Fibroblast of mammary gland (primary cell): ENCODE measurements at places on chromosomes 7 and 10.

DNA sequence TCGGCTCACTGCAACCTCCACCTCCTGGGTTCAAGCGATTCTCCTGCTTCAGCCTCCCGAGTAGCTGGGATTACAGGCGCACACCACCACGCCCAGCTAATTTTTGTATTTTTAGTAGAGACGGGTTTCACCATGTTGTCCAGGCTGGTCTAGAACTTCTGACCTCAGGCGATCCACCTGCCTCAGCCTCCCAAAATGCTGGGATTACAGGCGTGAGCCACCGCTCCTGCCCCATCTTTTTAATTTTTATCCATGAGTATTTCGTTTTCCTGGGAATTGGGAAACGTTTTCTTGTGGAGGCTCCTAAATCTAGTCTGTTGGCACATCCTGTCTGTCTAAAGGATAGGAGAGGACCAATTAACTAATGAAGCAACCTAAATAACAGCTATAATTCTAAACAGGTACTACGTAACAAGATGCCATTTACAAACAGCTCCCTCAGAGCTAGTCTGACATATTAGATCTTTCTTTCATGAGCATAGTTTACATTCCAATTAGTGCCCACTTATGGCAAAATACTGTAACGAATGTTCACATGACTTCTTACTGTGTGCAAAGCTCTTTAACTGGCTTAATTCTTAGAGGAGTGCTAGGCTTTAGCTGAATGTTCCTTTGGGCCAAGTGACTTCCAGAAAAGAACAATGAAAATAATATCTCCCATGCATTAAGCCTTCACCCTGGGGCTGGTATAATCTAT, 151.0 kb upstream of the YAE1 start:
- DNase-seq, result no peak

DNA sequence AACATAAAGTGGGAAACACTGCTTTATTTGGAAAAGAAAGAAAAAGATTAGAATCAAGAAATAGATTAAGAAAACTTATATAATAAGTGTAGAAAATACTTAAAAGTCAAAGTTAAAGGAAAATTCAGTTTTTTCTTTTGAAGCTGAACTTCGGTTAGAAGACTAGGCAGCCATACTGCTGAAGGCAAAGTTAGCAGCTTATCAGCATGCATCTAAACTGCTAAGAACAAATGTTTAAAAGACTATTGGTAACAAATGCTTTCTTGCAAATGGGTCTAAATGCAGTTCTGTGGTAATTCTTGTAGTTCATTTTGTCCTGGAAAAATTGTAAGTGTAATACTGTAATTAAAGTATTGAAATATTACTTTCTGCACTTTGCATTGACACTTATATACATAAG, 18.0 kb downstream of the MIOS start:
- DNase-seq, result no peak

DNA sequence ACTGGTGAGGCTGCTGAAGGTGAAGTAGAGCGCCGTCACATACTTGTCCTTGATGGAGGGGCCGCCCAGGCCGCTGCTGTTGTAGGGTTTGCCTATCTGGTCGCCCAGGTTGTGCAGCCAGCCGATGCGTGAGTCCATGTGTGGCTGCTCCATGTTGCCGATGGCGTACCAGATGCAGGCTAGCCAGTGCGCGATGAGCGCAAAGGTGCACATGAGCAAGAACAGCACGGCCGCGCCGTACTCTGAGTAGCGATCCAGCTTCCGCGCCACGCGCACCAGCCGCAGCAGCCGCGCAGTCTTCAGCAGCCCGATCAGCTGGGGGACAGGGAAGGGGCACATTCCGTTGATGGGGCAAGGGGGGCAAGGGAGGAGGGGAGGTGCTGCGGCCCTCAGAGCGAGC, 26.6 kb downstream of the KCNH2 start:
- no peak for DNase-seq

GRCh38 chr7:27410812-27411544, 168.4 kb downstream of the EVX1 start:
- no peak for DNase-seq

GRCh38 chr7:99398891-99399445, 9.4 kb downstream of the PDAP1 start:
- no peak for DNase-seq

DNA sequence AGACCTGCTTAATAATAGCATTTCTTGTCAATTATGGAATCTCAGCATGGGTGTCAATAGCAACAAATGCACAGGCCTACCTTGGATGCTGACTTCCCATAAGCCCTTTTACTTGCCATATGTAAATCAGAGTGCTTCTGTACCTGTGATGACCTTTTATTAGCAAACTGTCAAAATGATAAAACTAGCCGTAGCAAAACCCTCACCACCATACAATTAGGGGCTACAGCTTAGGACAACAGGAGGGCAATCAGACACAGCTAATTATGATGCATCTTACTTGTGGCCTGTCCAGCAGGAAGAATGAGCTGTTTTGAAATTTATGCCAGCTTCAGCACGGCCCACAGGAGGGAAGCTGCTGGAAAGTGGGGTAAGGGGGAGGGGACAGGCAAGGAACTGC, 201.6 kb downstream of the TAX1BP1 start:
- no peak for DNase-seq

- DNase-seq, result peak; percentile 56
Observed at GRCh38 chr7:30596014-30596641, 1.4 kb downstream of the GARS1 start.

DNA sequence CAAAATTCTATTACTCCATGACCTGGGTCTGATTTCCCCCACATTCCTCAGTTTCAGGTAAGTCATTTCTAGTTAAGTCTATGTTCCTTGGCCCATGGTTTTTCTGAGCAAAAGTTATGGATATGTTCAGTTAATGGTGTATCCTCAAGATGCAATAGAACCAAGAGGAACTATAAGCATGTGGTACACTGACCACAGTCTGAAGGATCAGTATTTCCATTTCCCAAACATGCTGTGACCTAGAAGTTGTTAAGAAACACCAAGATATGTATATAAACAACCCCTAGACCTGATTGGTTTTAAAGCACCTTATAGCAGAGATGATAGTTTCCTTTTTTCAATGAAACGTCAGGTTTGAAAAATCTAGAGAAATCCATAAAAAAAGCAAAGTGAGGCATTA, 94.2 kb upstream of the ABCB5 start:
- no peak for DNase-seq

DNA sequence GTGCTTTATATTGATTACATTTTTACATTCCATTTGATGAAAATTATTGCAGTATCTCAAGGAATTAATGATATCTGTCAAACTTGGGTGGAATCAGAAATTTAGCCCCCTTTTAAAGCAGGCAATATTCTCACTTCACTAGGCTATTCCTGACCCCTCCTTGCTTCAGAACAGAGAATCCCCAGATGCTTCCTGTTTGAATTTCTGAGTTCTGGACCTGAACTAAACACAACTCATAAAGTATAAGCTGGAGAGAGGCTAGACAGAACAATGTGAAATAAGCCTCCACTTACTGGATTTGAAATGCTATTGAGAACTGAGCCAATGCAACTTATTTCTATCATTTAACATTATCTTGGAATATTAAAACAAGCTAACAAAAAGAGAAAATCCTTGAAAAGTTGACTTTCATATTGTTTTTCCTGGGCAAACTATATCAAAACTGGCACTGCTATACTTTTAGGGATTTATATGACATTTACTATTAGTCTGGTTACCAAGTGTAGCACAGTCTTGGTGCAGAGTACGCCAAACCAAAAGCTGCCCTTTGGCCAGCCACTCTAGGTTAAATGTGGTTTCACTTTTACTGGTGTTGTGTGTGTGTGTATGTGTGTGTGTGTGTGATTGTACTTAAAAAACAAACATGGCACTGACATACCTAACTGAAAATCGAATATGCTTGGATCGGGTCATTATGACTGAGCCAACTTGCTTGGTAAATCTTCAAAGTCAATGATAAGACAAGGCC, 19.0 kb upstream of the AGMO start:
- DNase-seq, result no peak

GRCh38 chr10:68435803-68436202, 28.7 kb upstream of the RUFY2 start:
- no peak for DNase-seq

DNA sequence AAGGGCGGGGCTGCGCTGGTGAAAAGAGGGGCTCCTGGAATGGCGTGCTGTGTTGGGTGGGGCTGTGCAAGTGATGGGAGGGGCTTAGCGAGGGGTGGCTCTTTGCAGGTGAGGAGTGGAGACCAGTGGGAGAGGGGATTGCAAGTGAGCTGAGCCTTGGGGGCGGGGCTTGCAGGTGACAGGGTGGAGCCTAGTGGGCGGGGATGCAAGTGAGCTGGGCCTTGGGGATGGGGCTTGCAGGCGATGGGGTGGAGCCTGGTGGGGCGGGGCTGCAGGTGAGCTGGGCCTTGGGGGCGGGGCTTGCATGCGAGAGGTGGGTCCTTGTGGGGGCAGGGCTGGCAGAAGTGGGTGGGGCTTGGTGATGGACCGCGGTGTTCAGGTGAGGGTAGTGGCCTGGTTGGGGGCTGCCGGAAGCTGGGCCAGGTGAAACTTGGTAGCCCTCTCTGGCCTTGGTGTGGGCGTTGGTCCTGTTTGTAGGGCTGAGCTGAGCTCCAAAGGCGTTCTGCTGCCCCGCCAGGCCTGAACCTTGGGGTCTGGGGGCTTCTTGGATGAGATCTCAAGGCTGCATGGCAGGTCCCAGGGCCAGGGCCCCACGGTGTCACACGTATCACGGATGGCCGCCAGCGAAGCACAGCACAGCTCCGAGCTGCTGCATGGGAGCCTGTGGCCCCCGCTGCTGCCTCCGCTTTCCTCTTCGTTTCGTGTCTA, 743 bp upstream of the PITRM1 start:
- DNase-seq, result no peak

DNA sequence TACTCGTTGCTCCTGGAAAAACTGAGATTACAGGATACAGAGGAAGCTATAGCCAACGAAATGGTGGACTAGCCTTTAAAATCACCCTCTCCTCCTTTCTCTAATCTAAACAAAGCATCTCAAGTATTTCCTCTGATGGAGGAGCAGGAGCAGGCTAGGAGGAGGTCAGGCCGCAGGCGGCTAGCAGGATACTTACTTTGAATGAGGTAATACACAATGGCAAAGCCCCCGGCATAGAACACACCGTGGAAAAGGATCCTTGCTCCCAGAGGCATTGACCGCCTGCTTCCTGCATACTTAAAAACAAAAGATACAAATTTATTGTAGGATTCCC, 64.4 kb downstream of the STK17A start:
- DNase-seq, result peak; percentile 60

DNA sequence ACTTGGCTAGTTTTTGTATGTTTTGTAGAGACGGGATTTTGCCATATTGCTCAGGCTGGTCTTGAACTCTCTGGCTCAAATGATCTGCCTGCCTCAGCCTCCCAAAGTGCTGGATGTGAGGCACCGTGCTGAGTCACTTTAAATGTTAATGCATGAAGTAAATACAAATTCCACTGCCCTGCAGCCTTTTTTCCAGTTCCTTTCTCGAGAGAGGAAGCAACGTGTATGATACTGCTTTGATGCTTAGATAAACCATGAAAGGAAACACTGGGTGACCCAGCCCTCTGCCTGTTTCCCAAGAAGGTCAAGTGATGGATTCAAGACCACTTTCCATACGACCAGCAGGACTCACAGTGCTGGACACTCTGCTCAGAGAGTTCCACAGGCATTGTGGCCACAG, 11.3 kb upstream of the MRPS24 start:
- no peak for DNase-seq

GRCh38 chr10:48491392-48492139, 113.3 kb downstream of the ARHGAP22 start:
- DNase-seq, result no peak
